Activated CD4-positive, CD25-positive, alpha-beta regulatory T cell treated with anti-CD3 and anti-CD28 coated beads, Interleukin-2, amount 50 U/mL, for 72 hours (primary cell): ENCODE measurements at places on chromosomes 2 and 18.

DNA sequence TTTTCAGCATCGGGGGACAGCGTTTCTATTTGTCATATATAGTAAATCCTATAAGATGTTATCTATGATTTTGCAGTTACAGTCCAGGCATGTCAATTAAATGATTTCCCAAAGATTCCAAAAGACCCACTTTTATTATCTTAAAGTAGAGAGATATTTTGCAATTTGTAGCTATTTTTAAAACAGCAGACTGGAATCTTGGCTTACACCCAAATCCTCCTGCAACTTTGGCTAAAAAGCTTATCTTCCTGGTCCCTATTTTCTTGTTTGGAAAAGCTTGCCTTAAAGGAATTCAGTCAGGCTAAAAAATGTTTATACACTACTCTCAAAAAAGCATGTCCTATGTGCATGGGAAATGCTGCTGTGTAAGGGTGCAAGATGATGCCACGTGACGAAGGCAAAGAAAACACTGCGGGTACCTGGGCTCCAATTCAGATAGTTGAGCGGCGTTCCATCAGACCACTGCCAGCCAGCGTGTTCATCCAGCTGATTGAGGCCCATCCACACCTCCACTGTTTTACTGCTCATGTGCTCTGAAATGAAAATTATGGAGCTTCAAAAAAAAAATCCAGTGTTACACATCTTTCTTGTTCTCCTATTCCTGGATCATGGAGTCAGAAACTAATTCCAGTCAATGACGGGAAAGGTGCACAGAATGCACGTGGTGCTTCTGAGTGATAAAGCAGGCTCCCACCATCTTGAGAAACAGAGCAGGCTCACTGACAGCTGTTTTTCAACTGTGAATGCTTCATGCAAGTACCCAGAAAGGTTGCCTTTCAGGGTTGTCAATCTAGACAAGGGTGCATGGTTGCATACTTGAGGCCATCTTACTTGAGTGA, 33.8 kb downstream of the PLA2R1 start:
- DNase-seq = no peak

- no peak for DNase-seq
Measured at GRCh38 chr2:75284345-75284744, 85.0 kb upstream of the TACR1 start.

DNA sequence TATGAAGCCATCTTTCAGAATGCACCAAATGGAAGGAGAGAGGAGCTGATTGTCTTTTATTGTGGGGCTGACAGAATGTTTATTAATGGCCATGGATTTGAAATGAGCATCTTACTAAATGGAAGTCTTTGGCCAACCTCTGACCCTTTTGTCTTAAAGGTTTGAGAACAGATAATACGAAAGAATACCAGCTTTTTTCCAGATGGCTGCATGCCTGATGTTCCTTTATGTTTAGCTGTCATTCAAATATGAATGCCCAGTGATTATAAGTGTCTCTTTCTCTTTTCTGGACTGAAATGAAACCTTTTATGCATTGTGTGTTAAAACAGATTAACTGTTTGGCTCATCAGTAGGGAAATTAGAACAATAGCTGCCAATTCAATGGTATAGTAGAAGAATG, 46.0 kb downstream of the PARD3B start:
- no peak for DNase-seq

GRCh38 chr2:229530434-229530833, 183.9 kb downstream of the DNER start:
- no peak for DNase-seq

GRCh38 chr2:158772306-158773078, 22.6 kb upstream of the DAPL1 start:
- no peak for DNase-seq

DNA sequence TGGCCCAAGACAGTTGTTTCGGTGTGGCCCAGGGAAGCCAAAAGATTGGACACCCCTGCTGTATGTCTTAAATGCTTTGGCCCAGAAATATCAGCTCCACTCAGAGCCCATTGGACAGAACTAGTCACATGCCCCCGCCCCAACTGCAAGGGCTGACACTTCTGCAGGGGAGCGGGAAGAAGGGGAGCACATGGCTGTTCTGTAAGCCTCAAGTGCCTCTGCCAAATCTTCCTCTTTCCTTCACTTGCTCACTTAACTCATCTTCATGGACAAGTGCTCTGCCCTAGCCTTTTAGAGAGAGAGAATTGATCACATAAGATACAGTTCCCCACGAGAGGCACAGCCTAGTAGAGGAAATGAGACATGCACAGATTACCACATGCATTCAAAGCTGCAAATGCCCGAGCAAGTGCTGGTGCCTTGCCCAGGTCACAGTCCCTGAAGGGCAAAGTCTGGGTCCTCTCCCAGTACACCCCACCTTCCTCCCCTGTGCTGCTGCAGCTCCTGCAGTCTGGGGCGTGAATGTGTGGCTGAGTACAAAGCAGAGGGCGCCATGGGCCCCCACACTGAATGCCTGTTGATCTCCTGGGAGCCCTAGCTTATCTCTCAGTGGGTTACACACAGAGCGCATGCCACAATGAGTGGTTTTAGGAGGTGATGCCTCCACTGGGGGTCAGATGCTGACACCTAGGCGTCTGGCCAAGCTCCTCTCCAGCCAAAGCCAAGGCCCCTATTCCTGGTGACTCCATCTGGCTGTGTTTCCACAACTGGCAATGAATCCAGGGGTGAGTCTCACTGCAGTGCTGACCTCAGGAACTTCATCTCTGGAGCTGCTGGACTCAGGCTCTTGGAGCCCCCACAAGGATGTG, 135.3 kb downstream of the CTIF start:
- DNase-seq = no peak
